Activated CD4-positive, alpha-beta T cell treated with anti-CD3 and anti-CD28 coated beads, Interleukin-2, amount 50 U/mL, for 1 hour (primary cell): ENCODE measurements at places on chromosomes 2 and 18.

DNA sequence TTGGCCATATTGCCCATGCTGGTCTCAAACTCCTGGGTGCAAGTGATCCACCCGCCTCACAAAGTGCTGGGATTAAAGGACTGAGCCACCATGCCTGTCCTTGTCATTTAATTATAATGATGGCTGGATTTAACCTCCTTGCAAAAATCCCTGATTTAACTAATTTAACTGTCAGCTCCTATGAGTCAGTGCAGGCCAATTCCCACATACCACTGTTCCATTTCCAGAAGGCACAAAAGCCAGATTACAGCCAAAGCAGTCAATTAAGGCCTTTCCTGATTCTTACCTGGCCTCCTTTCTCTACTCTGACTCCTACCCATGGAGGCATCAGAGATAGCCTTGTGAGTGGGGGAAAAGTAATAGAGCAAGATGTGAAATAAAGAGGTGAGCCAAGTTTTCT is 12.3 kb upstream of the SLC35F5 start:
- DNase-seq: no peak

DNA sequence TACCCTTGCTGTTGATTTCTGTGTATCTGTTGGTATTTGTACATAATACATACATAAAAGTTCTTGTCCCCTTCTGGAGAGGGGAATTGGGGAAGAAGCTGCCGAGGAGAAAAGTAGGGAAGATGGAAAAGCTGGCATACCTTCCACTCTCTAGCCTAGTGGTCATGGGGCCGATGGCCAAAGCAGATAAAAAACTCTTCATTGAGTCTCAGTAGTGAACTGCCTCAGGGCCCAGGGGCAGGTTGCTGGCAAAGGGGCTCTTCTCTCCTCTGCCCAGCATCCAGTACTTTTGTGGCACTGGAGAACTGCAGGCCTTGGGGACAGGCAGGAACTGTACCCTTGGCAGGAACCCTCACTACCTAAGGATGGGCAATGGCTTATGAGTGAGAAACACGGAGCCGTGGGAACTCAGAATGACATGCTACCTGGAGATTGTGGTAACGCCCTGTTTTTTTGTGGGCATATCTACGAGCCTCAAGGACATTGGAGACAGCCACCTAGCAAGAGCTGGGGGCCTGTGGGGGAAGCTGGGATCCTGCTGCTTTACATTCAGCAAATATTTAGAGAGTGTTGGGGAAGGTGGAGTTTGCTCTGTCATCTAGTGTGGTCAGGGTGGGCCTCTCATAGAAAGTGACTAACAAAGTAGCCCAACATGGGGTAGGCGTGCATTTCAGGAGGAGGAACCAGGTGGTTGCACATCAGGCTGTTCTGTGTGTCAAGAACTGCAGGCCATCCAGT is 22.6 kb upstream of the ITGB6 start:
- DNase-seq: no peak

GRCh38 chr18:12041561-12041960 is 52.1 kb upstream of the ANKRD62 start:
- no peak for DNase-seq

DNA sequence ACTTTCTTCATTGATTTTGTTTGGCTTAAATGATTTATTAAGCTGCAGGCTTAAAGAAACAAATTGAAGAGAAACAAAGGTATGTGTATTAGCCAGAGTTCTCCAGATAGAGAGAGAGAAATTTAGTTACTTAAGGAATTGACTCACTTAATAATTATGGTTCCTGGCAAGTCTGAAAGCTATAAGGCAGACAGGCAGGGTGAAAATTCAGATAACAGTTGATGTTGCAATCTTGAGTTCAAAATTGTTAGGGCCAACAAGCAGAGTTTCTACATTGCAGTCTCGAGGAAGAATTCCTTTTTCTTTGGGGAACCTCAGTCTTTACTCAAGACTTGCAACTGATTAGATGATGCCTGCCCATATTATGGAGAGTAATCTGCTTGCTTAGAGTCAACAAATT is 593.5 kb downstream of the ADCYAP1 start:
- no peak for DNase-seq

GRCh38 chr2:237159006-237159911 is 73.6 kb downstream of the COPS8 start:
- DNase-seq: no peak

- DNase-seq: no peak
Measured at GRCh38 chr2:231918501-231919330, 7.5 kb downstream of the NPPC start.

GRCh38 chr18:68215931-68216330 is 499.0 kb downstream of the TMX3 start:
- DNase-seq: no peak

GRCh38 chr18:5890331-5891183 is 4.8 kb downstream of the TMEM200C start:
- peak; percentile 13 for DNase-seq

- no peak for DNase-seq
Measured at GRCh38 chr2:227160164-227160563, 3.8 kb downstream of the COL4A4 start.

GRCh38 chr2:113172721-113173541 is 840 bp upstream of the PSD4 start:
- DNase-seq: no peak

DNA sequence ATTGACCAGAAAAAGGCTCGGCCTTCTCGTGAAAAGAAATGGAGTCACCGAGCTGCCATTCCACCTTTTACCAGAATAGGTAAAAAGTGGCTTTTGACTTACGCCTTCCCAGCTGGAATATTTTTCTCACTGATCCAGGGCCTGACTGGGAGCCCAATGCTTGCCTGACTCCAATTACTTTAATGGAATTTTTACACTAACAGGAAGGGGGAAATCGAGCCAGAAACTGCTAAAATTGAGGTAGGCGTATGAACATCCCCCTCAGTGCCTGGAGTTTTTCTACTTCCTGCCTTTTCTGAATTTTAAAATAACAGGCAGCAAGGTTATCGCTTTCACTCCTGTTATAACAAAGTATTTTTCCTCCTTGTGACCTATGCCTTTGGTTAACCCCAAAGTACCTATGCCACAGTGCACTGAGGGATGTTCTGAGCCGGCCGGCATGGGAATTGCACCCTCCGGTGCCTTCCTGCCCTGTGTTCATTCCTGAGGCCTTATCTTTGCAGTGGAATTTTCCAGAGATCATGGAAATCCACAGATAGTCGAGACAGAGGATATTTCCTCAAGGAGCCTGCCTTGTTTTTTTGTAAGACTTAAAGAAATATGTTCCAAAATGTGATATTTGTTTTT is 18.3 kb upstream of the RPL31 start:
- DNase-seq: no peak
